Transverse colon (tissue), 4 donors: ENCODE measurements at places on chromosomes 13 and 19. TPM values are rescaled to one million over a fixed set of nuclear protein-coding genes. Genes with fewer than 3 reads are reported as not detected.
A peak's percentile ranks its signal among the peaks of the same experiment; 100 is the strongest.

GRCh38 chr13:65036999-65037398 lies 2193.1 kb downstream of the PCDH9 start:
- no peaks in the 10 kb centered on the region for H3K27me3 ChIP-seq
- H3K4me1 ChIP-seq = no peaks in the 10 kb centered on the region
- no peaks in the 10 kb centered on the region for H3K36me3 ChIP-seq
- no peak overlapping the region for H3K27ac ChIP-seq

Gene PRRG2
- total RNA-seq = 17.9 TPM

DNA sequence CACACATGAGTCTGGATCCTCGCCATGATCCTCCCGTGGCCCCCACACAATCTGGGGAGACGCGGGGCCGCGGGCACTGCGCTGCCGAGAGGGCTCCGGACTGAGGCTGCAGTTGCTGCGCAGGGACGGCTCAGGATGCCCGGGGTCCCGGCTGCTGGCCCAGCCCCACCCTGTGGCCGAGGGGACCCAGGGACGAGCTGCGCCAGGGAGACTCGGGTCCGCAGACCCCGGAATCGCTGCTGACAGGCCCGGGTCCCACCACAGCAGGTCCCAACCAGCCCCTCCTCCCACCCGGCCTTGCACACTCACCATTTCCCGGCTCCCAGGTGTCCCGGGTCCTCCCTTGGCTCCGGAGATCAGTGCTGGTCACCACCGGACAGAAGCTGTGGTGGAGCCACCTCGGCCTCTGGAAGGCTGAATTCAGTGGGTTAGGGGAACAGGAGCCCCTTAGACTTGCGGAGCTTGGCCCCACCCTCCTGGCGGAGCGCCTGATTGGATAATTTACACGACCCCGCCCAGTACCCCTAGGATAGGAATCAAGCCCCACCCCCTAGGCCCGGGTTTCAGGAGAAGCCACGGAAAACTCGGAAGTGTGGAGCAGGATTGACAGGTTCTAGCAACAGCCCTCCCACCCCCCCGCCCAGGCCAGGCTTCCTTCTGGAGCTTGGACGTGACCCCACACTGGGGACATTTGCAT lies 57.4 kb downstream of the ZNF44 start:
- no peaks in the 10 kb centered on the region for H3K27me3 ChIP-seq
- H3K4me3 ChIP-seq = no peak overlapping the region
- DNase-seq = no peak
- H3K4me1 ChIP-seq = no peaks in the 10 kb centered on the region

GRCh38 chr13:28530729-28531076 lies 35.8 kb upstream of the FLT1 start:
- peaks cover 23% of the 10 kb centered on the region for H3K4me1 ChIP-seq
- H3K27me3 ChIP-seq = peaks cover 65% of the 10 kb centered on the region
- no peak for DNase-seq
- no peaks in the 10 kb centered on the region for H3K36me3 ChIP-seq
- no peak overlapping the region for H3K27ac ChIP-seq

GRCh38 chr19:15263361-15263985 lies 31.2 kb upstream of the EPHX3 start:
- H3K36me3 ChIP-seq = peaks cover 32% of the 10 kb centered on the region
- H3K27ac ChIP-seq = peak overlapping the region; percentile 88
- H3K27me3 ChIP-seq = no peaks in the 10 kb centered on the region
- H3K4me1 ChIP-seq = peaks cover 34% of the 10 kb centered on the region
- no peak overlapping the region for H3K4me3 ChIP-seq
- no peak for DNase-seq

Gene PTPRH
- total RNA-seq = 31.2 TPM

Gene NAXD
- total RNA-seq = 12.9 TPM

- H3K36me3 ChIP-seq = no peaks in the 10 kb centered on the region
- DNase-seq = no peak
- H3K4me1 ChIP-seq = no peaks in the 10 kb centered on the region
- H3K4me3 ChIP-seq = no peak overlapping the region
These were observed 163.1 kb upstream of the MIR17HG start for GRCh38 chr13:91184244-91184926.

Gene DLL3
- not detected for total RNA-seq

GRCh38 chr19:36054733-36055686 lies at the start of gene WDR62:
Gene WDR62 (plus strand): TSS chr19:36054897. CDS start chr19:36054972, 75 bp downstream.
- peak within 1 kb of the TSS; percentile 99 for H3K27ac ChIP-seq
- H3K4me3 ChIP-seq = peak within 1 kb of the TSS; percentile 83
- peak; percentile 94 for DNase-seq
- no peaks in the 10 kb centered on the region for H3K27me3 ChIP-seq
- no peaks in the 10 kb centered on the region for H3K36me3 ChIP-seq

Gene DAND5
- 0.27 TPM for total RNA-seq

Gene PBX4
- total RNA-seq = 4.0 TPM

DNA sequence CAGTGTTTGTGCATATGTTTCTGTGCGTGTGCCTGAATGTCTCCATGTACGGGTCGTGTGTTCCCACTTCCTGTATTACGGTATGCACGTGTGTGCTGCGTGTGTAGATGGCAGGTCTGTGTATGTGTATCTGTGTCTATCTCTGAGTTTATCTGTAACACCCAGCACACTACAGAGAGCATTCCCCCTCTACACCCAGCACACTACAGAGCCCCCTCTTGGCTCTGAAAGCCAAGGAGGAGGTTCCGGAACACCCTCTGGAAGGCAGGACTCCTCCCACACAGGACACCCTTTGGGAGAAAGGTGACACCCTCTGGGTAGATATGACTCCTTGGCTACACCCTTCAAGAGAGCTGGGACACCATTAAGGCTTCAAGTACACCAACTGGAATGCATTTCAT lies 2.1 kb upstream of the ERFL start:
- DNase-seq = no peak
- H3K4me3 ChIP-seq = no peak overlapping the region
- peaks cover 21% of the 10 kb centered on the region for H3K4me1 ChIP-seq
- H3K27me3 ChIP-seq = peaks cover 92% of the 10 kb centered on the region
- H3K36me3 ChIP-seq = no peaks in the 10 kb centered on the region
- no peak overlapping the region for H3K27ac ChIP-seq

DNA sequence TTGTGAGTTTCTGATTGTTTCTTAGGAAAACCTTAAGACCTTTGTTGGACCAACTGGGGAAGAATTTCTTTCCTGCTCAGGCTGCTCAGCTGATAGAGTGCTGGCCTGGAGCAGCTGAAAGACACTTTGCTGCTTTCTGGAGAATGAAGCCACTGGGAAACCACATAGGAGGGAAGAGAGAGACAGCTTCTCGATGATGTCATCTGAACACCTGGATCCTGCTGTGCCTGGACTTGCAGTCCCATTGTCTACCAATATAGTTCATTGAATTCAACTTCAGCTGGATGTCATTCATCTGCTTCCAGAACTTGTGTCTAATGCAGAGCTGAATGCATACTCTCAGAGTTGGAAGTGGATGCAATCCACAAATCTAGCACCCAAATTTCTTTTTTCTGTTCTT lies 34.3 kb upstream of the TSHZ3 start:
- no peak overlapping the region for H3K4me3 ChIP-seq
- H3K27me3 ChIP-seq = no peaks in the 10 kb centered on the region
- DNase-seq = no peak
- H3K27ac ChIP-seq = no peak overlapping the region
- H3K4me1 ChIP-seq = no peaks in the 10 kb centered on the region

DNA sequence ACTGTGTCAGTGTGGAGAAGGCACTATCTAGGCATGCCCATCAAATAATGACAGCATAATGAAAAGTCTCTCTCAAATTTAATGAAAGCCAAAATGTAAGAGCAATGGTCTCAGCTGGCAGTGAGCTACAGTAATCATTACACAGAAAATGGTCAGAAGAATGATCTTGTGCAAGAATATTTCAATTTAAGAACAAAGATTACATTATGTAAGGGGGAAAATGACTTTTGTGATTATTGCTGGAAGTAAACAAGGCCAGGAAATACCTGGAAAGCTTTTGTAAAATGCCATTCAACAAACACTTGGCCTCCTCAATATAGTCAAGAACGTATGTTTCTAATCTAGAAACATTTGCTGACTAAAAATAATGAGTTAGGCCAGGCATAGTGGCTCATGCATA lies 89.1 kb downstream of the CAB39L start:
- DNase-seq = no peak
- H3K4me3 ChIP-seq = no peak overlapping the region

Gene ZSCAN4
- not detected for total RNA-seq

Gene ZGLP1
- total RNA-seq = 2.1 TPM

Gene CLEC17A
- total RNA-seq = not detected

- H3K36me3 ChIP-seq = no peaks in the 10 kb centered on the region
- DNase-seq = no peak
- no peaks in the 10 kb centered on the region for H3K4me1 ChIP-seq
- H3K27me3 ChIP-seq = no peaks in the 10 kb centered on the region
These were observed 535.9 kb upstream of the ATXN8OS start for GRCh38 chr13:69571606-69572323.

- no peaks in the 10 kb centered on the region for H3K36me3 ChIP-seq
- H3K4me1 ChIP-seq = no peaks in the 10 kb centered on the region
- no peak for DNase-seq
- H3K27me3 ChIP-seq = peaks cover 65% of the 10 kb centered on the region
- no peak overlapping the region for H3K4me3 ChIP-seq
These were observed 9.9 kb downstream of the IGFL1 start for GRCh38 chr19:46239193-46240024.

- H3K27me3 ChIP-seq = no peaks in the 10 kb centered on the region
- H3K4me1 ChIP-seq = no peaks in the 10 kb centered on the region
- no peaks in the 10 kb centered on the region for H3K36me3 ChIP-seq
- H3K27ac ChIP-seq = no peak overlapping the region
These were observed 92.6 kb downstream of the ZNF486 start for GRCh38 chr19:20259615-20260014.

DNA sequence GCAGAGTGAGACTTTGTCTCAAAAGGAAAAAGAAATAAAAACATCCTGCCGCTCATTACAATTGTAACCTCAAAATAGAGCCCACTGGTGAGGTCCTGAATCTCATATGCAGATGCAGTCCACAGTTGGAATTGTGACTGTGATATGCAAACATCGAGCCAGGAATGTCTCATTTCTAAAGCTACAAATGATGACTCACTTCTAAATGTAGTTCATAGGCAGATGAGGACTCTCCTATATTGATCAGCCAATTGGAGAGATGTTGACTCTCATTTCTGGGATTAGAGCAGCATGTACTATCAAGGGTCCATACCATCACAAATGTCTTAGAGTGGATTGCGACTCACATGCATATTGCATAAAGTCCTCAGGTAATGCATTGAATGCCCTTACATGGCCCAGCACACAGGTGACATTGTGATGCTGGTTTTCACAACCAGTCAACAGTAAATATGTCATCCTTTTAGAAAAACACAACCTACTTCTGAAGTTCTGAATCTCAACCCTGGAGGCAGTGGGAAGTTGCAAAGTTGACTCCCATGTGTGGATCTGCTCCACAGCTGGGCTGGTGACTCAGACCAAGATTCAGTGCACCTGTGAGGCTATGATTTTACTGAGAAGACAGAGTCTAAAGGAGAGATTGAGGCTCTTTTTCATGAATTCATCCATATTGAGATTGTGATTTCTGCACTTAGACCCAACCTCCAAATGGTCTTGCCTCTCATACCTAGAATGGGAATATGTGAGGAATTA lies 16.9 kb upstream of the ZNF254 start:
- no peaks in the 10 kb centered on the region for H3K4me1 ChIP-seq
- no peak for DNase-seq
- no peak overlapping the region for H3K27ac ChIP-seq
- H3K36me3 ChIP-seq = no peaks in the 10 kb centered on the region

DNA sequence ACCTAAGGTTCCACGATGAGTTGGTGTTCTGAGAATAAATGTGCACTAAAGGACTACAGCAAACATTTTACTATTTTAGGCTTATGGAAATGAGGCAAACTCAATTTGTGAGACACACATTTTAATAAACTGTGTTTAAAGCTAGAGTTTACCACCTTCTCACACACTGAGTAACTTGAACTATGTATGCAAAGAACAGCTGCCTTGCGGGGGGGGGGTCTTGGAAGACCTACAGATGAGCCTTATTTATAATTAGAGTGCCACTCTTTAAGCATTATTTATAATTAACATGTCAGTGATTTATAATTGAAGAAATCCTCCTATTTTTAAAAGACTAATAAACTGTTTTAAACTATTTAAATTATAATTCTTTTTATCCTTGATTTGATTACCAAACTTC lies 300.4 kb downstream of the DLEU7 start:
- H3K4me3 ChIP-seq = no peak overlapping the region
- H3K36me3 ChIP-seq = no peaks in the 10 kb centered on the region
- no peaks in the 10 kb centered on the region for H3K4me1 ChIP-seq
- no peak overlapping the region for H3K27ac ChIP-seq

Gene ZNF540
- 0.40 TPM for total RNA-seq

Gene ZNF844
- total RNA-seq = 14.3 TPM

DNA sequence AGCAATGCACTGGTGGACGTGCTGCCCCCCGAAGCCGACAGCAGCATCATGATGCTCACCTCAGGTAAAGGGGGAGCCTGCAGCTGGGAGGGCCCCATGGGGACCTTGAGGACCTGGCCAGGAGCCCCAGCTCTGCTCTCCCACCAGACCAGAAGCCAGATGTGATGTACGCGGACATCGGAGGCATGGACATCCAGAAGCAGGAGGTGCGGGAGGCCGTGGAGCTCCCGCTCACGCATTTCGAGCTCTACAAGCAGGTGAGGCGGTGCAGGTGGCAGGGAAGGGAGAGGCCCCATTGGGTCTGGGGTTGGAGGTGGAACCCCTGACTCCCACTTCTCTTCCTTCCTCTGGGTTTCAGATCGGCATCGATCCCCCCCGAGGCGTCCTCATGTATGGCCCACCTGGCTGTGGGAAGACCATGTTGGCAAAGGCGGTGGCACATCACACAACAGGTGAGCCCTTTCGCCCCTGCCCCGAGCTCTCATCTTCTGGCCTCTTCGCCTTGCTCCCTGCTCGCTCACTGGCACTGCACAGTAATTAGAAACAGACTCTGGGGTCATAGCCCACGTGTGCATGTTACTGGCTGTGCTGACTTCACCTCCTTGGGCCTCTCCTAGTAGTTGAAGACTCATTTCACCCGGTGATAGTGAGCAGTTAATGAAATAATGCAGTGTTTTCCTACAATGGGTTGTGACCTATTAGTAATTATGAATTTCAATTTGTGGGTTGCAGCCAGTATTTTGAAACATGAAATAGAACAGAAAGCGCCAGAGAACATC lies 3.6 kb downstream of the PSMC4 start:
- H3K4me3 ChIP-seq = no peak overlapping the region
- H3K36me3 ChIP-seq = peaks cover 32% of the 10 kb centered on the region
- no peaks in the 10 kb centered on the region for H3K27me3 ChIP-seq
- H3K27ac ChIP-seq = no peak overlapping the region
- H3K4me1 ChIP-seq = peaks cover 20% of the 10 kb centered on the region

Gene GARIN5A
- 4.2 TPM for total RNA-seq

DNA sequence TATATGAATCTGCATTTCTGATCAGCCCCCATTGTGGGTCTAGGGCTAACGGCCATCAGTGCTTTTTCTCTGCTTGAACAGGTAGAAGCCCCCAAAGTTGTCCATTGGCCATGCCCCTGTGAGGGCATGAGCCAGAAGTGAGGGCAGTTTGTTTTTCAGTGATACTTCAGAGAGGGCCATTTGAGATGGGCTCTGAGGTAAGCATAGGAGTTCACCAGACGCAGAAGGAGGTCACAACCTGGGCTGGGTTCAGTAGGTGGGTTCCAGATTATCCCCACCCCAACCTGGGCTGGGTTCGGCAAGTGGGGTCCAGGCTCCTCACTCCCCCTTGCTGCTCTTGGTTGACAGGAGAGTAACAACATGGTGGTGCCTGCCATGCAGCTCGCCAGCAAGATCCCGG lies 33.4 kb downstream of the MAU2 start:
- H3K4me1 ChIP-seq = no peaks in the 10 kb centered on the region
- H3K27ac ChIP-seq = no peak overlapping the region
- no peak overlapping the region for H3K4me3 ChIP-seq
- peaks cover 50% of the 10 kb centered on the region for H3K36me3 ChIP-seq
- H3K27me3 ChIP-seq = no peaks in the 10 kb centered on the region
